Tibial artery (tissue), 4 donors: ENCODE measurements at places on chromosomes 3 and 15.

GRCh38 chr3:195270079-195270816, 711 bp downstream of the XXYLT1 start:
- H3K27me3 ChIP-seq, result no peaks in the 10 kb centered on the region
- H3K27ac ChIP-seq, result peak overlapping the region; percentile 77
- H3K4me1 ChIP-seq, result peaks cover 9% of the 10 kb centered on the region
- DNase-seq, result no peak
- no peaks in the 10 kb centered on the region for H3K36me3 ChIP-seq

GRCh38 chr3:99997293-99997692, 117.0 kb downstream of the FILIP1L start:
- H3K27me3 ChIP-seq, result no peaks in the 10 kb centered on the region
- H3K36me3 ChIP-seq, result no peaks in the 10 kb centered on the region
- no peak for DNase-seq
- no peak overlapping the region for H3K27ac ChIP-seq

DNA sequence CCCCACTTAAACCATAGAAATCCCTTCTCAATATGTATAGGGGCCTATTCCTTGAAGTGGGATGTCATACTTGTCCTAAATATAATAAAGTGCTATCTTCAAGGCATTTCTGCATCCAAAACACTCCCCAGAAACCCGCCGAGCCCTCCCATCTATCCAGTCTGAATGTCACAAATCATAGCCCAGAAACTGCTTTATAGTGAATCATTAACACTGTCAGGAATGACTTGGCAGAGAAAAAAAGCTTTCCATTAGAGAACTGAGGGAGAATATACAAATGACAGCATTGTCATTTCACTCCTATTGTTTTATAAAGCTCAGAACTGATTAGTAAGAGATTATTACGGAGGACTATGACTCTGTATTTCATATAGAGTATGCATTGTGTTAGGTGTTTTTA, 48.4 kb upstream of the MEIS2 start:
- no peaks in the 10 kb centered on the region for H3K4me1 ChIP-seq
- H3K4me3 ChIP-seq, result no peak overlapping the region
- DNase-seq, result no peak
- H3K36me3 ChIP-seq, result no peaks in the 10 kb centered on the region
- no peaks in the 10 kb centered on the region for H3K27me3 ChIP-seq

DNA sequence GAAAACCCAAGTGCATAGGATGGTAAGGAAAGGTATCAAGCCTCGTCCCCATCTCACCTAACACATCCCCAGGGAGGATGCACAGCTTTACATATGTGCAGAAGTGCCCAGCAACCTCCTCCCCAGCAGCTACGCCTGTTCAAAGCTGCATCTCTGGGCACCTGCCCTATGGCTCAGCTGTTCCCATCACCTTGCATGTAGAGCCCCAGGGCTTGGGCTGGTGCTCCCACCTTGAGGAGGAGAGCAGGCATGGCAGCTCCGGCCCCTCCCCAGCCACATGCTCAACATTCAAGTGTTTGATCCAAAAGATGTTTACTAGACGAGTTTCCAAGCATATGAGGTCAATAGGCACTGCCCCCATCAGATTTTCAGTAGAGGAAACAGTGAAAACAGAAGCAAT, 173.5 kb downstream of the ATP10A start:
- no peak overlapping the region for H3K4me3 ChIP-seq
- H3K27ac ChIP-seq, result no peak overlapping the region
- DNase-seq, result peak; percentile 18
- H3K36me3 ChIP-seq, result peaks cover 48% of the 10 kb centered on the region
- peaks cover 17% of the 10 kb centered on the region for H3K4me1 ChIP-seq

DNA sequence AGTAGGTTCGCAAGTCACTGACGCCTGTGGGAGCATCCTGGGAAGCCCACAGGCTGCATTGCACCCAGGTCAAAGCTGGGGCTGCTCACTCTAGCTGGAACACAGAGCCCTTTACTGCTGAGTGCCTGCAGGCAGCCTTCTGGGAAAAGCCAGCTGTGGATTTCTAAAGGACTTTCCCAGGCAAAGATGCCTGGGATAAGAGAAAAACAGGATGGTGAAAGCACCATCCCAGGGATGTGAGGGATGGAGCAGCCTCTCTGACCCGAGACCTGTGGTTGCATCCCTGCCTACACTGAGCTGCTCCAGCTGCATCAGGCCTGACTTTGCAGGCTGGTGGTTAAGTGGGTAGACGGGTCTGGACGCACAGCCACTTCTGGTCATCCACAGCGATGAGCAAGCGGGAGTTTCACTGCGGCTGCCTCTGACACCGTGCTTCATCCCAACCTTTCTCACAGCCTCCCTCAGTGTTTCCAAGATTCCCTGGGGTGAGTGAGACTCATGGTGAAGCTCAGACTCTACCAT, 52.5 kb upstream of the AMOTL2 start:
- H3K4me1 ChIP-seq, result no peaks in the 10 kb centered on the region
- no peaks in the 10 kb centered on the region for H3K36me3 ChIP-seq
- DNase-seq, result no peak
- H3K27ac ChIP-seq, result no peak overlapping the region

- DNase-seq, result no peak
- no peaks in the 10 kb centered on the region for H3K27me3 ChIP-seq
- no peak overlapping the region for H3K27ac ChIP-seq
- H3K4me1 ChIP-seq, result no peaks in the 10 kb centered on the region
- H3K36me3 ChIP-seq, result no peaks in the 10 kb centered on the region
- no peak overlapping the region for H3K4me3 ChIP-seq
Observed at GRCh38 chr3:27629366-27629765, 92.8 kb downstream of the EOMES start.

DNA sequence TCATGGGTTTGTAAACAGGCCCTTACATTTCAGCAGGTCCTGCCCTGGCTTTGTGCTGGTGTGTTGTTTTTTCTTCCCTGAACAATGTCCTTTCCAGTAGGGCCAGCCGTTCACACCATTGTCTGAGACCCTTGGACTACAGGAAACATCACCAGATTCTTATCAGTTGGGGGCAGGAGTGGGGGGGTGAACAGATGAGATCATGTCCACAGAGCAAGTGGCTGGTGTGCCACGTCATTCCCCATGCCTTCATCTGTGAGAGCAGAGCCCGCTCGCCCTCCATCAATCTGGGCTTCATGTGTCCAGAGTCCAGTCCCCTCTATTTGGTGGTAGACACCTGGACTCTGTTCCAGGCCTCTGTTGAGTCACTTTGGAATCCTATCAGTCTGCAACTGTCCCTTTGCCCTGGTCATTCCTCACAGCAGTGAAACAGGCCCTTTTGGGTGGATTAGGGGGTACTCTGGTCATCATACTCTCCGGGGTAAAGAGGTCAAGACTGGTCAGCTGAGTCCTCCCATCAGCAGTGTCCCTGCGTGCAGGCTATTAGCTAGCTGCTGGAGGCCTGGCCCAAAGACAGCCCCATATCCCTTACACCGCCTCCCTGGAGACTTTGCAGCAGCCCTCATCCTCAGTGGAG, 15.0 kb downstream of the SEMA3G start:
- H3K36me3 ChIP-seq, result no peaks in the 10 kb centered on the region
- H3K27ac ChIP-seq, result no peak overlapping the region
- no peak for DNase-seq
- H3K4me1 ChIP-seq, result no peaks in the 10 kb centered on the region

DNA sequence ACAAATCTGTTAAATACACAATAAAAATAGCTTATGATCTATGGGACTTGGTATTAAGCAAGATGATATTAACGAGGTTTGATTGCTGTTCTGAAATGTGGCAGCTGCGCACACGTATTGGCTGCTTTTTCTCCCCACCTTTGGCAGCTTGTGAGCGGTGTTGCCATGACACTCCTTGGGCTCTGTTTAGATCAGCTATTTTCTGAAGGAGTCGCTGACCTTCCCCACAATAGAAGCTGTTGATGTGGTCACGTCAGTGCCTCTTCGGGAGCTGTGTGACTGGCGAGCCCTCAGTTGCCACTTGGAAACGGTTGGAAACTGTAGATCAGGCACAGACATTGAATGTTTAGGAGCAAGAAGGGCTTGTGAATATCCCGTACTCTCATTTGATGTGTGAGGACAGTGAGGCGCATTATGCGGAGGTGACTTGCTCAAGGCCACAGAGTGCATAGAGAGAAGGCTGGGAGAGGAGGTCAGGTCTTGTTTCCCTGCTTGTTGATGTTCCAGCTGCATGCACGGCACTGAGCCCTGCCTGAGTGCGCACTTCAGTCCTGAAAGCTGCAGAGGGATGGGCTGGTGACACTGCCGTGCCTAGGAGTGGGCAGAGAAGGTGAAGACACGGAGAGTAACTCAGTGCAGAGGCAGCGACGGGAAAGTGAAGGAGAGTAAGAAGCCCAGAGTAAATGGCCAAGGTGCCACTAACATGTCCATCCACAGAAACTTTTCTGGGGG, 198.4 kb downstream of the LPP start:
- no peaks in the 10 kb centered on the region for H3K27me3 ChIP-seq
- no peak overlapping the region for H3K27ac ChIP-seq
- peaks cover 6% of the 10 kb centered on the region for H3K36me3 ChIP-seq

- H3K4me1 ChIP-seq, result peaks cover 13% of the 10 kb centered on the region
- DNase-seq, result no peak
- H3K27ac ChIP-seq, result no peak overlapping the region
- no peaks in the 10 kb centered on the region for H3K27me3 ChIP-seq
Observed at GRCh38 chr15:64685230-64685888, 90.0 kb downstream of the RBPMS2 start.

- no peaks in the 10 kb centered on the region for H3K27me3 ChIP-seq
- H3K27ac ChIP-seq, result no peak overlapping the region
- peaks cover 6% of the 10 kb centered on the region for H3K4me1 ChIP-seq
- no peaks in the 10 kb centered on the region for H3K36me3 ChIP-seq
- no peak for DNase-seq
- no peak overlapping the region for H3K4me3 ChIP-seq
Observed at GRCh38 chr3:136626493-136626892, 125.7 kb downstream of the STAG1 start.

- H3K27ac ChIP-seq, result no peak overlapping the region
- peaks cover 8% of the 10 kb centered on the region for H3K4me1 ChIP-seq
- H3K36me3 ChIP-seq, result no peaks in the 10 kb centered on the region
- H3K4me3 ChIP-seq, result no peak overlapping the region
- DNase-seq, result no peak
Observed at GRCh38 chr3:32910954-32911353, 40.5 kb upstream of the CCR4 start.

- no peaks in the 10 kb centered on the region for H3K4me1 ChIP-seq
- H3K4me3 ChIP-seq, result no peak overlapping the region
- peak; percentile 55 for DNase-seq
- H3K36me3 ChIP-seq, result no peaks in the 10 kb centered on the region
Observed at GRCh38 chr3:195761567-195762248, 40.9 kb downstream of the MUC20 start.

DNA sequence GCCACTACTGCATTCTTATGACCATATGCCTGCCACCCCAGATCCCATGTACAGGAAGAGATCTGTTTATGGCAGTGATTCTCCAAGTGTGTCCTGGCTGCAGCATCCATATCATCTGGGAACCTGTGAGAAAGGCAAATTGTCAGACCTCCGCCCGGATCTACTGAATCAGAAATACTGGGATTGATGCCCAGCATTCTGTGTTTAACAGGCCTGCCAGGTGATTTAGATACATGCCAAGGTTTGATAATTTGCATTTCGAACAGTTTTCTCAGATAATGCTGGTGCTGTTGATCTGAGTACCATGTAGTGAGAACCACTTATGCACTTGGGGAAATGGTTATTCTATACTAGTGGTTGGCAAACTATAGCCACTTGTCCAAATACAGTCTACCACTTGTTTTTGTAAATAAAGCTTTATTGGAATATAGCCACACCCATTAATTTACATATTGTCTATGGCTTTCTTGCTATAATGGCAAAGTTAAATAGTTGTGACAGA, 165.4 kb downstream of the SSR3 start:
- H3K4me3 ChIP-seq, result no peak overlapping the region
- DNase-seq, result no peak
- H3K36me3 ChIP-seq, result no peaks in the 10 kb centered on the region

DNA sequence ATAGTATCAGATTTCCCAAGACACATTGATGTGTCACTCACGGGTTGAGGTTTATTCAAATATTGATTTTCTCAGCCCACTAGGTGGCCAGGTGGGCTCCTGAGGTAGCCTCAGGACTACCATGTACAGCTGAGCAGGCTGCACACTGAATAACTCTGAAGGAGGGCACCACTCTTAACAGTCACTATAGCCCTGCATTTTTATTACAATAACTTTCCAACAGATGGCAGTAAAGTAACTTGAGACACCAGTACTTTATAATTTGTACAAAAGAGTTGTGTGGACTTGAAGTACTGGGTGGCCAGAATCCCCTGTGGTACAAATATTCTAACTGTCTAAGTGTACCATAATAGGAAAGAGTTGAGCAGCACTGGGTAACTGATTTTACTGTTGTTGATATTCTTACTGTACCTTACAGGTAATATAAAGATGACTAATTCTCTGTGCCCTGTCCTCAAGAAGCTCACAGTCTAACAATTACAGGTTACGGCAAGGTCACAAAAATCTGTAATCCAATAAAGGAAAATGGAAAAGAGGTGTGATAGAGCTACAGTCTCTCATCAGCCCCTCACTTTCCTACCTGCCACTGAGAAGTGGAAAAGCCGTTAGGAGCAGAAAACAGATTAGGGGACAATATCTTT, 76.0 kb downstream of the ETFA start:
- H3K4me1 ChIP-seq, result no peaks in the 10 kb centered on the region
- no peak overlapping the region for H3K27ac ChIP-seq
- H3K4me3 ChIP-seq, result no peak overlapping the region
- H3K36me3 ChIP-seq, result peaks cover 8% of the 10 kb centered on the region
- H3K27me3 ChIP-seq, result no peaks in the 10 kb centered on the region
- no peak for DNase-seq

DNA sequence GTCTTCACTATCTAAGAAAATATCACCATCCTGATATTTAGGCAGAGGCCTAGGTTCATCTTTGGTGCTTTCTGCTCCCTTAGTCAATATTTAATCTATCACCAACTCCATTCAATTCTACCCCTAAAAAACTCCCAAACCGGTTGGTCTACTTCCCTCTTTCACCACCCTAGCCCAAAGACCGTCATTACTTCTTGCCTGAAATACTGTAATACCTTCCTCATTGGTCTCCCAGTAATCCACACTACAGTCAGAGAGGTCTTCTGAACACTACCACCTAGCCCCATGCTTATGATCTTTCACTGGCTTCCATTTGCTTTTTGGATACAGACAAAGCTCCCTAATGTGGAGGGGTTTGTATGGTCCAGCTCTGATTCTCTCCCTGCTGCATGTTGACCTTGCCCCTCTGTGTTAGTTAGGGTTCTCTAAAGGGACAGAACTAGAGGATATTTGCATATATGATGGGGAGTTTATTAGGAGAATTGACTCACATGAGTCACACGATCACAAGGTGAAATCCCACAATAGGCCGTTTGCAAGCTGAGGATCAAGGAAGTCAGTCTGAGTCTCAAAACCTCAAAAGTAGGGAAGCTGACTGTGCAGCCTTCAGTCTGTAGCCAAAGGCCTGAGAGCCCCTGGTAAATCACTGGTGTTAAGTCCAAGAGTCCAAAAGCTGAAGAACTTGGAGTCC, 36.4 kb upstream of the ATP2C1 start:
- H3K27ac ChIP-seq, result no peak overlapping the region
- H3K27me3 ChIP-seq, result no peaks in the 10 kb centered on the region
